Fibroblast of gingiva (primary cell): ENCODE measurements at places on chromosomes 1 and 21.

- no peak for DNase-seq
Observed at GRCh38 chr1:209199822-209200221, 383.7 kb upstream of the CAMK1G start.

- DNase-seq, result no peak
Observed at GRCh38 chr21:17640821-17641220, 28.1 kb upstream of the BTG3 start.

DNA sequence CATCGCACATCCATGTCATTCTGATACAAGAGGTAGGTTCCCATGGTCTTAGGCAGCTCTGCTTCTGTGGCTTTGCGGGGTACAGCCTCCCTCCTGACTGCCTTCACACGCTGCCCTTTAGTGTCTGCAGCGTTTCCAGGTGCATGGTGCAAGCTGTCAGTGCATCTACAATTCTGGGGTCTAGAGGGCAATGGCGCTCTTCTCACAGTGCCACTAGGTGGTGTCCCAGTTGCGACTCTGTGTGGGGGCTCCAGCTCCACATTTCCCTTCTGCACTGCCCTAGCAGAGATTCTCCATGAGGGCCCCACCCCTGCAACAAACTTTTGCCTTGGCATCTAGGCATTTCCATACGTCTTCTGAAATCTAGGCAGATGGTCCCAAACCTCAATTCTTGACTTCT is 138.2 kb upstream of the BRINP3 start:
- no peak for DNase-seq

GRCh38 chr1:180173952-180174351 is 19.3 kb downstream of the QSOX1 start:
- DNase-seq, result peak; percentile 94

- DNase-seq, result peak; percentile 9
Observed at GRCh38 chr1:84298684-84299535, 2.6 kb upstream of the SAMD13 start.

- DNase-seq, result no peak
Observed at GRCh38 chr1:221696718-221697461, 45.0 kb downstream of the DUSP10 start.

GRCh38 chr1:12406211-12407021 is 176.6 kb downstream of the VPS13D start:
- peak; percentile 78 for DNase-seq

GRCh38 chr1:14791654-14792053 is 193.2 kb downstream of the KAZN start:
- no peak for DNase-seq

GRCh38 chr1:114021665-114022099 is 42.4 kb downstream of the OLFML3 start:
- DNase-seq, result no peak
